ENCODE measurements at places on chromosomes 12 and 14.
A peak's percentile ranks its signal among the peaks of the same experiment; 100 is the strongest.

DNA sequence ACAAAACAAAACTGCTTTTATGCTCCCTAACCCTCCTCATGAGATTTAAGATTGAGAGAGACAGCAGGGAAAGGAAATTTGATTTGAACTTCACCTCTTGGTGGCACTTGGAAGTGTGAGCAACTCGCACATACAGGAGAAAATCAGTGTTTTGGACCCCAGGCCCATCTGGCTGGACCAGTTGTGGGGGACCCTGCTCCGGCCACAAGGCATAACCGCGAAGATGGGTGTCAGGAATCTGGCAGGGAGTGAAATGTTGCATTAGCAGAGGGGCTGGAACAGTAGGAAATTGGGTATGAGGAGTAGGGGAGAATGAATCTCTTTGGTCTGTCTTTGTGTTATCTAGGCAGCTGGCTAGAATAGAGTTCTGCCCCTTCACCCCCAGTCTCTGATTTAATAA, 1.2 kb downstream of the CIROP start:
- DNase-seq, result no peak

DNA sequence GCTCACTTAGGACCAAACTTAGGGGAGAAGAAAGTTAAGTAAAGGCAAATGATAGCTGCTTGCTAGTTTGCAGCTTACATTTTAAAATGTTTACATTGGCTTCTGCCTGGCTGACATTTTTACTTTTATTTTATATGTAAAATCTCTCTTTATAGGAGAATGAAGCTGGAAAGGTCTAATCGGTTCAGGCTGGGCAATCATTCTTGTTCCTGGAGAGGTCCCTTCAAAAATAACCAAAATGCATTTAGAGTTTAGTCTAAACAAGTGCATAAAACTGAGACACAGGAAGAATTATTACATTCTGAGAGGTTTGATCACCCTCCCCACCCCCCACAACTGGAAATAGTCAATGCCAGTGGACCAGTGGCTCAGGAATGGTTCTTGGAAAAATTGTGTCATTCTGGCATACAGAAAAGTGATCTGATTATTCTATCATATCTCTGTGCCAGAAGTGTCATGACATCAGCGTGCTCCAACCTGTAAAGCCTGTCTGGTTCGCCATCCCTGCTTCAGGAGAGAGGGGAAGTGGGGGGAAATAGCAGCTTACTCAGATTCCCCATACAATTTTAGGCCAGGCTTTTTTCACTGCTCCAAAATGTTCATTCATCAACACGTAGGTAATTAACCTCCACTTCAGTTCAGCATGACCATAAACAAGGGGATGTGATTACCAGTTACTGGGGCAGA, 4.2 kb downstream of the PRICKLE1 start:
- DNase-seq, result no peak

GRCh38 chr12:93857279-93857938, 180.2 kb downstream of the CRADD start:
- DNase-seq, result no peak

DNA sequence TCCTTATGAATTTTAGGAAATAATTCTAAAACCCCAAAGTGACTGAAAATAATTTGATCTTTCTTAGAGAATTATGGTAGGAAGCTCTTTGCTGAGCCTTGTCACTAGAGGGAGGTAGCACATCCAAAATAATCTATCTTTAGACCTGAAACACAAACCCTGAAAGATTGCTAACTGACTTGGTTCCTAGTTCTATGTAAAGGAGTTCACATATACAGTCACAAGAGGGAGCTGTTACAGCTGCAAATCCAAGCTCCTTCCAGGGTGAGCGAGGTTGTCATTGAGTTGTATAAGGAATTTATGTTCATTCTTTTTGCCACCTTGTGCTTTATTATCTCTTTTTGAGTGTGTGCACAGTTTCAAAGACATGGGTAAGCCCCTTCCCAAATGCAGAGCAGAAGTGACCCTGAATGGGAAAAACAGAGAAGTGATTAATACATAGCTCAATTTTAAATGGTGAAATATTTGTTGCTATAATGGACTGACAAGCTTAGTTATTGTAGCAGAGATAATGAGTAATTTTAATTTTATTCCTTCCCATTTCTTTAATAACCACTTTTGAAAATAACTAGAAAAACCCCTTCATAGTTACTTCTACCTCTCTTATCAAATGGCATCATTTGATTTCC, 387.9 kb downstream of the DAD1 start:
- DNase-seq, result no peak

DNA sequence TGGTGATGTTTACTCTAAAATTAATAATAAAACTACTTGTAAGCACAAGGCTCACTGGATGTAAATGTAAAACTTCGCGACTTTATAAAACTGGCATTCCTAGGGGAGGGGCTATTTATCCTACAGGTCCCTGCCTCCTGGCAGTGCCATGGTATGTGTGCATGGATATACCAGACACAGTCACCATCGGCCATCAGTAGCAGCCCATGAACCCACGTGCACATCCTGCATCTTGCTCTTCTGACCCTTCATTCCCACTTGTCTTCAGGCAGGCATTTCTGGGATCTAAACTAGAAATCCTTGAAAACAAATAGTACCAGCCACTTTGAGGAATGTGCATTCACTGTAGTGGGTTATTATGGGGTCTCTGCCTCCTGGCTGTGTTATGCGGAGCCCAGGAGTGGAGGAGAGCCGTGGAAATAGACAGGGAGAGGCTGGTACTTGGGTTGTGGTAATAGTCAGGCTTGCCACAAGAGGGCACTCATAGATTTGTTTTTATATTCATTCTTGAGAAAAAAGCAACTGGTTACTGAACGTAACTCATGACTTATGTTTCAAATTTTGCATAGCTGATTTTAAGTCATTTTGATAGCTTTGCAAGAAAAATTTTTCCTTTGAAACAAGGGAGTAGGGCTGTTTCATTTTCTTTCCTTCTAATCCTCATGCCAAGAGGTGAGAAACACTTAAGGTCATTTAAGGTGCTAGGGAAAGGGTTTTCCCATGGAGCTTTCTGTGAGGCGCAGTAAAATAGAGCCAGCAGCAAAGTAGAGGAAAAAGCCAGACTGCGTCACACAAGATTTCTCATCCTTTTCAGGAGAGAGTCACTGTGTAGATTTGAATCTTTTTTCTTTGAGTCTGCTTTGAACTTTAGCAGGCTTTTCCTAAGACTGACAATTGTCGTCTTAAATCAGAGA, 17.4 kb upstream of the GALNT16 start:
- no peak for DNase-seq

DNA sequence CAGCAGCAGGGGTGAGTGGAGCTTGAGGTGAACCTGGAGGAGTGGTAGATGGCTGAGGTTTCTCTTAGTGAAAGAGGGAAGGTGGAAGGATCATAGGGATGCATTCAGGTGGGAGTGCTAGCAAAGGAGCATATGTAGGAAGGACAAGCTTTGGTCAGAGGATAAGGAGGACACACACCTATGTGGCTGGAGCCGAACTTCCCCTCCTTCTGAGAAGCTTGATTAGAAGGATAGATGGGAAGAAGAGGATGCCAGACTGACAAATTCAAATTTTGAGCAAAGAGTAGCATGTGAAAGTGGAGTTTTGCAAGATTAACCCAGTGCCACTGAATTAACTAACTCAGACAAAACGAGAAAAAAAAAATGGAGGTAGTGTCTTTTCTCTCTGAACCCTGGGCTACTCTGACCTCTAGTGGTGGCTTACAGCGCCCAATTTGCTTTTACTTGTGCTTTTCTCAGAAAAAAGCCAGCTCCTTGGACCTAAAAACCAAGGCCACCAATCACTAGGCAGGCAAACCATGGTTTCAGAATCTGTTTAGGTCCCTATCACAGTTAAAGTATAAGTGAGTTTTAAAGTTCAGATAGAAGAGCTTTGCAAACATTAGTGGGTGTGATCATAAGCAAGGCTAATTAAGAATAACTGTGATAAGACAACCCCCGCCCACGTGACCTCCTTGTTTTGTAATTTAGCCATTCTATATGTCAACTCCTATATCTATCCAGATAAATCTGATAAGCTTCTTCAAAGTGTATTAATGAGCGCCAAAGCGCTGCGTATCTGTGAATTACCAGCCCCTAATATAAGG, 15.5 kb downstream of the EMP1 start:
- peak; percentile 3 for DNase-seq

GRCh38 chr12:58961166-58961565, 40.9 kb upstream of the LRIG3 start:
- no peak for DNase-seq

DNA sequence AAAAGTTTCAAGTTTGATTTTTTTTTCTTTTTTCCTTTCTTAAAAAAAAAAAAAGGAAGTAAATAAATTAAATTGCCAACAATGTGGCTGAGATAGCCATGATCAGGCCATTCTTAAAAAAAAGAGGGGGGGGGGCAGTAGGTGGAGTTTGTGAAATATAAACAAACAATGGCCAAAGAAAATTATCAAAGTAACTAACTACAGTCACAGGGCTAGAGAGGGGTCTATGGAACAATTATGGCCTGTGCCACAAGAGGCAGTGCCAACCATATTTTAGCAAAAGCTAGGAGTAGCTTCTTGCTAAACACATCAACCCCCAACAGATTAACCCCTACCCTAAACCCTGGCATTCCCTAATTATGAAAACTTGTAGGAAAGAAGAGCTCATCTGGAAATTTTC, 16.2 kb upstream of the SMARCC2 start:
- DNase-seq, result no peak

DNA sequence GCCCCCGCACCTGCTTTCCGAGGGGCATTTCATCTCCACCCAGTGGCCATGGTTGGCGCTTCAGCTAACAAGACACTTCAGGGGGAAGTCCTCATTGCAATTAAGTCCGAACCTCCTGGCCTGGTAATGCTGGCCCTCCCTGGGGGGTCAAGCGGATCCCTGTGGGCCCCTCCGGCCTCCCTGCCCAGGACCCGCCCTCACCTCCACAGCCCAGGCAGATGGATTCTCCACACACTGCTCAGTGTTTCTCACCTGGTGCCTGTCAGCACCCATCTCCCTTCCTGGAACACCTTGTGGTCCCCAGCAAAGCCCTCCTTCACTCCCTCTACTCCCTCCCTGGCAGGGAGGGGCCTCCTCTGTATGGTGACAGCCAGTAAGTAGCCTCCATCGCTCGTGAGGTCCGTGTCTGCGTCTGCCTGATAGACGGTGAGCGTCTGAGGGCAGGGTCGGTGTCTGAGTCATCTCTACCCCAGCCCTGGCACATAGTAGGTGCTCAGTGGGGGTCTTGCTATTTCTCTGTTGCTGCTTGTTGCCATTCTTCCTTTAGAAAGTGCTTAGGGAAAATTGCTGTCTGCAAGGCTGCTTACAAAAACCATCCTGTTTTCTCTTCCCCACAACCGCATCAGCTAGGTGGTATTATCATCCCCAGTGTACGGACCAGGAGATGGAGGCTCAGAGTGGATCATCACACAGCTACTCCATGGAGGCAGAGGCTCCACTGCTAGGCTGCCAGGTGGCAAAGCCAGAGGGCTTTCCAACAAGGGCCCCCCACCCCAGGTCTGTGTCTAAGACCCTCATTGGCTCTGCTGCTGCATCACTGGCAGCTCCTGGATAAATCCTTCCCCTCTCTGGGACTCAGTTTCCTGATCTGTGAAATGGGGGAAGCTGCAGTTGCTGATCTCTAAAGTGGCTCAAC, 39.7 kb upstream of the EML1 start:
- DNase-seq, result no peak

DNA sequence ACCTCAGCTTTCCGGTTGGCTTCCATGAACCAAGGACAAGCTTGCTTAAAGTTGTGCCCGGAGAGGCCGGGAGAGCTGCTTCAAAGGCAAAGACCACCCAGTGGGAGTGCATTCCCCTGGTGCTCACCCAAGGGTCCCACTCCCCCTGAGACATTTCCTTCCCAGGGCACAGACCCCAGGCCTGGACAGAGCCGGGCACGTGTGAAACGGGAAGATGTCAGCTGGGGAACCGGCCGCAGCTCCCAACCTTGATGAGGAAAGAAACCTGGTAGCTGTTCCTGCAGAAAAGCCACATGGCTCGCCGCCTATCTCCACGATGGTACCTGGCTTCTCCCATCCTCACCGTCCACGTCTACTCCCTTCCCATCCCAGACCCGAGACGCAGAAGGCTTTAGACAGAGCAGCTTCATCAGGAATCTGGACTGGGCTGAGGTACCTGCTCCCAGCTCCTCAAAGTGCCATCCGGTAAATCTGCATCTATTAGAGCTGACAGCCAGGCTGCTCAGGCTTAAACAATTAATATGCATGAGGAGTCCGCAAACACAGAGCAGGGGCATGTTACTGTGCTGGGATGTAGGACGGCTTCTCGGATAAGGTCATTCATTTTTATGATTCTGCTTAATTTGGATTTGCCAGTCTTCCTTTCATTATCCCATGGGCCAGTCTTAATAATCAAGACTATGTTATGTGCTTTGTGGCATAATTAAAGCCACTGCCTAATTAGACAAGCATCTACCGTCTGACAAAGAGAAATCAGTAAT, 53.1 kb downstream of the GALNT9 start:
- no peak for DNase-seq

DNA sequence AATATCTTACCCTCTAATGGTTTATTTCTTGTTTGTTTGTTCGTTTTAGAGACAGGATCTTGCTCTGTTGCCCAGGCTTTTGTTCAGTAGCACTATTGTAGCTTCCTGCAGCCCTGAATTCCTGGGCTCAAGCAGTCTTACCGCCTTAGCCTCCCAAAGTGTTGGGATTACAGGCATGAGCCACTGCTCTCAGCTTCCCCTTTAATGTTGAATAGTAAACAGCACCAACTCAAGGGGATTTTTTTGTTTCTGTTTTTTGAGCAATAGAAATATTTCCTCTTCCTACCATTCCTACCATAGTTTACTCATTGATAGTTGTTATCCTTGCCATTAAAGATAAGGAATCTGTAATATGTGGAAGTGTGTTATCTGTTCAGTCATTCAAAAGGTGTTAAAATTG, 10.7 kb downstream of the ARID4A start:
- DNase-seq, result no peak

DNA sequence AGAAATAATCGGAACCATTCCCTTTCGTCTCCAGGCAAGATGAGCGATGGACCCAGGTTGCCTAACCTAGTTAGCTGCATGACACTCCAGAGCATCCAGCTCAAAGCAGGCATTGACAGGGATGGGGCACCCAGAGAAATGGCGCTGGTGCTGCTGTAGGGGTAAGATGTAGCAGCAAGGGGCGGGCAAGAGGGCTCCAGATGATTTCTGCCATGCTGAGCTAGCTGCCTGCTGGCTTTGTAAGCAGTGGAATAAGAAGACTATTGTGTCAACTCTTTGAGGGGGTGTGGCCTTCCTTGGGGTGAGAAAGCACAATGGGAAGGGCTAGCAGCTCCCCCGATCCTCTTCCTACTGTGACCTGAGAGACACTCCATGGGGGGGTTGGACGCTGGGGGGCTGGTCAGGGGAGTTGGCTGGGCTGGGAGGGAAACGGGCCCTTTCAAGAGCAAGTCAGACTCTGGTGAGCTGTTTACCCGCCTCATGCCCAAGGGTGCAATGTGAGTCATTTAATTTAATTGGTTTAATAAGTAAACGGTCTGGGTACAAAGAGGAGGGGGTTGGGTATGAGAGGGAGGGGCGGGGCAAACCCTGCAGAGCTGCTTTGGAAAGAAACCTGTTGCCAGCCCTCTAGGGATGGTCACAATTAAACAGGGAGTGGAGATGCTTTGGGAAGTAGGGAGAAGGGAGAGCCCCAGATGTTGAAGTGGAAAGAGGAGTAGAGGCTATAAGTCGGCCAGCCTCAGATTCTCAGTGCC, 50.5 kb downstream of the B4GALNT3 start:
- DNase-seq, result no peak

GRCh38 chr12:6550294-6551062, 5.4 kb downstream of the IFFO1 start:
- DNase-seq, result no peak

- no peak for DNase-seq
Measured at GRCh38 chr14:104784846-104785707, 10.5 kb downstream of the AKT1 start.

GRCh38 chr14:28272270-28272669, 494.3 kb upstream of the FOXG1 start:
- no peak for DNase-seq

All from stimulated activated CD8-positive, alpha-beta memory T cell treated with anti-CD3 and anti-CD28 coated beads, Interleukin-12 subunit alpha, Interleukin-12 subunit beta, amount 100 ng/mL, for 4 hours (primary cell).